ENCODE measurements at places on chromosomes 7 and 10. TPM values are rescaled to one million over a fixed set of nuclear protein-coding genes. Genes with fewer than 3 reads are reported as not detected.

The ATXN7L1 gene
- total RNA-seq, result 9.8 TPM

DNA sequence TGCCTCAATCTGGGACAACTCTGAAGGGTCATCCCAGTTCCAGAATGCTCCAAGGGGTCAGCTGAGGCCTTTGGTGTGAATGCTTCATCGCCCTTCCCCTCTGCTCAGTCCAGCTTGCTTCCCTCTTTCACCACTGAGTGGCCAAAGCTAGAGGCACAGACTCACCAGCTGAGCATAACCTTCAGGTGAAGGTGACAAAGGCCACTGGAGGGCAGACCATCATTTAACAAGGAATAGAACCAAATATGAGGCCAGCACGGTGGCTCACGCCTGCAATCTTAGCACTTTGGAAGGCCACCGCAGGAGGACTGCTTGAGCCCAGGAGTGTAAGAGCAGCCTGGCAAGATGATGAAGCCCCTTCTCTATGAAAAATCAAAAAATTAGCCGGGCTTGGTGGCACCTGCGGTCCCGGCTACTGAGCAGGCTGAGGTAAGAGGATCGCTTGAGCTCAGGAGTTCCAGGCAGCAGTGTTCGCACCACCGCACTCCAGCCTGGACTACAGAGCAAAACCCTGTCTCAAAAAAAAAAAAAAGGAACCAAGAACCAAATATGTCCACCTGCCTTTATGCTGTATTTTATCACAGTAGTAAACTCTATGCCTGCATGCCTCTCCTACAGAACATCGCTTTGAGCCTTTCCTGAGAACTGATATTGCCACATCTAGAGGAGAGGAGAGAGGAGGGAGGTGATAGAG, 13.4 kb downstream of the PRKAG2 start:
- DNase-seq, result no peak
- H3K27ac ChIP-seq, result no peak overlapping the region
- no peaks in the 10 kb centered on the region for H3K4me1 ChIP-seq
- no peak overlapping the region for H3K4me3 ChIP-seq
- no peaks in the 10 kb centered on the region for H3K36me3 ChIP-seq

DNA sequence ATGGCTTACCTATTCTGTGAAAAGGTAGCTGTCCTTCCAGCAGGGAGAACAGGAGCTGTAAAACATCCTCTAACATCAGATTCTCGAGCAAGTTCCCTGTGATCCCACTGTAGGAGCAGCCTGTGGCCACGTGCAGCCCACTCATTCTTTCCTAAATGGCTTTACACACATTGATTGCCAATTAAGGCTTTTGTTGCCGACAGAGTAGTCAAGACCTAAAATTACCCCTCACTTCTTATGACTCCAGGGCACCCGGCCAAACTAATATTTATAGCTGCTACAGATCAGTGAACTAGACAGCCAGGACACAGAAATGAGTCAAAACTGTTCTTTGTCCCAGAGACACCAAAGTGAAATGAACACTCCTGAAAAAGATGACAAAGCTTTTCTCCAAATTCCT, 832.1 kb downstream of the SORCS3 start:
- H3K27me3 ChIP-seq, result no peaks in the 10 kb centered on the region
- H3K36me3 ChIP-seq, result no peaks in the 10 kb centered on the region
- H3K4me3 ChIP-seq, result no peak overlapping the region

DNA sequence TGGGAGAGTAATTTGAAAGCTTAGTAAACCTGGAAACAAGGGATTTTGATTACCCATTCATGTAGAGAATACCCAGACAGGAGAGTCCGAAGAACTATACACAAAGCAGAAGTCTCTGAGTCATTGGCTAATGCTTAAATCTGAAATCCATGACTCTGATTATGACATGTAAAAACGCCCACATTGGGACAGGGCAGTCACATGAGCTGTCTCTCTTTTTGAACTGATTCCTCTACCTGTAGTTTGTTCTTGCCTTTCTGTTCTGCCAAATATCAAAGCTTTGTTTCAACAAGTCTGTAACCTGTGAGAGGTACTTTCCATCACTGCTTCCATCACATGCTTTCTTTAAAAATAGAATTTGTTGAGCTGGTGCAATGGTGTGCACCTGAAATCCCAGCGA, 4.3 kb upstream of the GPNMB start:
- no peaks in the 10 kb centered on the region for H3K4me1 ChIP-seq
- H3K4me3 ChIP-seq, result no peak overlapping the region
- no peak for DNase-seq
- H3K27ac ChIP-seq, result no peak overlapping the region
- H3K27me3 ChIP-seq, result peaks cover 32% of the 10 kb centered on the region
- no peaks in the 10 kb centered on the region for H3K36me3 ChIP-seq

- H3K36me3 ChIP-seq, result no peaks in the 10 kb centered on the region
- no peak for DNase-seq
- no peak overlapping the region for H3K4me3 ChIP-seq
- H3K27me3 ChIP-seq, result no peaks in the 10 kb centered on the region
- H3K4me1 ChIP-seq, result no peaks in the 10 kb centered on the region
Measured at GRCh38 chr10:99172128-99172738, 63.4 kb downstream of the HPSE2 start.

DNA sequence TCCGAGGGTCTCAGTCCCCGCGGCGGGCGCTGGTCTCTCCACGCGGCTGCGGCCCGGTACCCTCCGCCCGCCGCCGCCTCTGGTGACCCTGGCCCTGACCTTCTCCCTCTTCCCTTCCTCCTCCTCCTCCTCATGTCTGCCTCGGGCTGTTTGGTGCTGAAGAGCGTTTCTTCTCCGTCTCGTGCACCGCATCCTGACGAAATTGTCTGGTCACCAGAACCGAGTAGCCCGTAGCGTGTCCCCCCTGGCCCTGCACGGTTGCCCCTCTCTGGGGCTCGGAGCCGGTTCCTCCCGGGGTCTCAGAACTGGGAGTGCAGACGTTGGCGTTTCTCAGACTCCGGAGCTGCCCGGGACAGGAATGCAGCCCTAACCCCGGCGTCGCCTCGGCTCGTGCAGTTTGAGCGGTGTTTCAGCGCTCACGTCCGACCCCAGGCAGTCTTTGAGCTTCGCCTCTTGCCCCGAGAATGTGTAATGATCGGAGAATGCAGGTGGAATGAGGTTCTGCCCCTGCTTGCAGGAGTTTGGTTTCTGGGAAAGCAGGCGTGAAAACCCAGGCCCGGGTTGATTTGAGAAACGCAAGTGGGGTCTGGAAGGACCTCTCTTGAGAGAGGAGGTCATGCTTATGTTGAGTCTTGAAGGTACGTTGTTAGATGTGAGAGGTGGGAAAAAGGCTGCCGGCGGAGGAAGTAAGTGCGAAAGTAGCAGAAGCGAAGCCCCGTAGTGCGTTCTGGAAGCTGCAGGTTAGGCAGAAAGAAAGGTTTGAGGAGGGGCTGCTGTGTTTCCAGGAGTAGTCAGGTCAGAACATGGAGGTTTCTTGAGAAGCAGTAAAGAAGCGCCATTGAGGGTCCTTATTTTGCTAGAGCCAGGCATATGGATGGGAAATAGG, 743 bp downstream of the RBM17 start:
- peak overlapping the region; percentile 86 for H3K4me3 ChIP-seq
- H3K27ac ChIP-seq, result peak overlapping the region; percentile 46
- peaks cover 2% of the 10 kb centered on the region for H3K27me3 ChIP-seq
- H3K4me1 ChIP-seq, result peaks cover 63% of the 10 kb centered on the region

DNA sequence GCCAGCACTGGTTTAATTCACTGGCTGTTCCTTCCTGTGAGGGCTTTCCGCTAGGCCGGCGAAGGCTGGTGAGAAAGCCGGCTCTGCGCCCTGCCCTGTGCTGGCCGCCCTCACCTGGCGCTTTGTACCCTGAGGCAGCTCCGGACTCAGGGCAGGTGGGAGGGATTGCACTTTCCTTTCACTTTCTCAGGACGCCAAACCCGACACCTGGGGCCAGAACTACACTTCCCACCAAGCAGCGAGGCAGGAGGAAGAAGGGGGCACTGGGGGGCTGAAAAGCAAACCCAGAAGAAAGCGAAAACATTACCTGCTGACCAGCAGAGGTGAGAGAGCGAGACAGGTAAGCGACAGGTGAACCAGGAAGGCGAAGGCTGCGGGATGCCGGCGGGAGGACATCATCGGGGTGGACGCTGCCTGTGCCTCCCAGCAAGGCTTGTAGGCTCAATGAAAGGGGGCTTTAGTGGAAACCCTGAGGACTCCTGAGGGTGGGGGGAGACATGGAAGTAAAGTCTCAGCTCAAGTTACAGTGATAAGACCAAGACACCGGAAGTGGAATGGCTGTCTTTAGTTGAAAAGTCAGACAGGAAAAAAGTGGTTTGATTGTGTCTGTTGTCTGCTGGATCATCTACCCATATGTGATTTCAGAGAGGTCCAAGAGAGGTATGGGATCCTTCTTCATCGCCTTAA, at the start of gene RAB19:
RAB19 (plus strand) TSS at position 181 of the 687 bp plus-strand sequence. CDS start 3,589 bp downstream, outside the sequence.
- peaks cover 34% of the 10 kb centered on the region for H3K4me1 ChIP-seq
- DNase-seq, result peak; percentile 88
- H3K36me3 ChIP-seq, result peaks cover 31% of the 10 kb centered on the region
- peak within 1 kb of the TSS; percentile 90 for H3K4me3 ChIP-seq

- H3K4me3 ChIP-seq, result no peak overlapping the region
- H3K27ac ChIP-seq, result no peak overlapping the region
- DNase-seq, result no peak
- no peaks in the 10 kb centered on the region for H3K27me3 ChIP-seq
- H3K4me1 ChIP-seq, result peaks cover 5% of the 10 kb centered on the region
Measured at GRCh38 chr10:21715531-21716195, 181.6 kb downstream of the MLLT10 start.

- H3K27me3 ChIP-seq, result no peaks in the 10 kb centered on the region
- no peaks in the 10 kb centered on the region for H3K4me1 ChIP-seq
- no peak for DNase-seq
- H3K36me3 ChIP-seq, result no peaks in the 10 kb centered on the region
- H3K27ac ChIP-seq, result no peak overlapping the region
Measured at GRCh38 chr7:79436378-79436777, 17.1 kb downstream of the MAGI2 start.
